ENCODE measurements at places on chromosomes 4 and X. TPM values are rescaled to one million over a fixed set of nuclear protein-coding genes. Genes with fewer than 3 reads are reported as not detected.

DNA sequence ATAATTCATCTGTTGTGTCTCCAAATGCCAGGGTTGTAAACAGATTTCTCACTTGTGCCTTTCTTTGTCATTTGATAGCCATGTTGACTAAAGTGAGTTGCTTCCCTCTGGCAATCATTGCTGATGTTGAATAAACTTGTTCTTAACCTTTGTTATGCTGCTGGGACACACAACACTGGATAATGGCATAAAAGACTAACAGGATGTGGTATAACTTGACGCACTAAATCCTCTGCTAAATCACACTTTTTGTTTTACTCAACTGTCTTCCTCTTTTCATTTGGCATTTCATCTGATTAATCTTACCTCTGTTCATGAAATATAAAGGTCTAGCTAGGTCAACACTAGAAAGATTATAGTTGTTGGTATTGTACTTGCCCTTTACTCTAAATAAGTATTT lies 17.6 kb upstream of the CXCL5 start:
- no peak for DNase-seq

- DNase-seq = no peak
These were observed 1906.6 kb upstream of the TENM3 start for GRCh38 chr4:180336494-180337090.

DNA sequence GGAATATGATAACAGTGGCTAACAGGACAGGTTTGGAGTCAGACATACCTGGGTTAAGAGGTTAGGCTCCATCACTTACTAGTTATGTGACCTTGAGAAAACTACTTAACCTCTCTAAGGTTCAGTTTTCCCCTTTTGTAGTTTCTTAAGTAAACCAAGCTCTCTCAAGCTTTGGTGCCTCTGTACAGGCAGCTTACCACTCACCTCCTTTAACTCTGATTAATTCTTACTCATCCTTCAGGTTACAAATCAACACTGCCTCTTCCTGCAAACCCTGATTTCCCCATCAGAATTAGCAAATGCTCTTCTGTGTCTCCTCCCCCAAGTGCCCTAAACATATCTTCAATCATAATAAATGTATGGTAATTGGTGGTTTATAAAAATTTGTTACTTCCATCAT lies 3.5 kb upstream of the SERTM2 start:
- DNase-seq = no peak

GRCh38 chrX:11890836-11891514 lies 132.9 kb downstream of the MSL3 start:
- DNase-seq = peak; percentile 24

- DNase-seq = peak; percentile 55
These were observed 23.5 kb upstream of the SYNPO2 start for GRCh38 chr4:118865091-118865708.

GRCh38 chrX:28126886-28127285 lies 145.6 kb upstream of the DCAF8L1 start:
- DNase-seq = no peak

- DNase-seq = no peak
These were observed 50.0 kb downstream of the CYTL1 start for GRCh38 chr4:4969298-4969697.

- DNase-seq = no peak
These were observed 41.1 kb upstream of the FAM9C start for GRCh38 chrX:13085526-13085925.

DNA sequence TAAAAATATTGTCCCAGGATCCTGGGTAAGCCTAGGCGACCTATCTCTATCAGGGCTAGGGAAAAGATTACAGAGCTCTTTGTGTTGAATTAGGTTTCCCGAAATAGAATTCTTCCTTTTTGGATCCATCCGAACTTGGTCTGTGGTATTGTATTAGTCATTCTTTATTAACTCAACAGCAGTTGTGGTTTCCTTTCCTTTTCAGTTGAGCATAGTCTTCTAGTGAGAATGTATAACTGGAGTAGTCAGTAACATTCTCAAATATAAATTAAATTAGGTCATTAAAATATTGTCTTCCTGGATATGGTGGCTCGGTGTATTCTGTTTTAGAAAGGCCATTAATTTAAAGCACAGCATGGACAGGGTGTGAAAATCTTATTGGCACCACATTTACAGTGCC lies 520.4 kb downstream of the NLGN4X start:
- no peak for DNase-seq

DNA sequence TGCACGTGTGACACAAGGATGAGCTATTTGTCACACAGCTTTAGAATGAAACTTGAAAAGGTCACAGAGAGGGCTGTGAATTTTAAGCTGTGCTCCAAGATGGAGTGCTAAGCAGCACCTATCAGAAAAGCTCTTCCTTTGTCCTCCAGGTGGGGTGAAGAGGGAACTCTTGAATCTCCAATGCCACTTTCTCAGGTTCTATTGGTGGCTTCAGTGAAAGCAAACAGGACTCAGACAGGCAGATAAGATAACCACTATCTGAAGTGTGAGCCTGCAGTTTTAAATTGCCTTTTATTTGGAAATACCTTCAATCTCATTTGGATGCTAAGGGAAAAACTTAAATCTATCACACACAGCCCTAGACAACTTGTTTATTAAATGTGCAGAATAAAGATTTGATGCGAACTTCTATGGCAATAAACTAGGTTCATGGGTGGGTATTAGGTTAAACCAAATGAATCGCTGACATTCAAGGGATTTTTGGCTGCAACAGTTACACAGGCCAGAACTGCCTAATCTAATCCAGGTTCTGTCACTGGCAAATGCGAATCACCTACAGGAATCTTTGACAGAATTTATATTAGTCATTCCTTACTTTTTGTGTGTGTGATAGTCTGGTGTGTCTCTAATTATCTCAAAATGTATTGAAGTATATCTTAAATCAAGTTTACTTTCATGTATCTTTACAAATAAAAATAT lies 13.6 kb upstream of the PDGFRA start:
- DNase-seq = no peak

- DNase-seq = no peak
These were observed 31.0 kb upstream of the PDE5A start for GRCh38 chr4:119659576-119659975.

GRCh38 chrX:151753313-151754046 lies 18.9 kb downstream of the CNGA2 start:
- DNase-seq = peak; percentile 40

DNA sequence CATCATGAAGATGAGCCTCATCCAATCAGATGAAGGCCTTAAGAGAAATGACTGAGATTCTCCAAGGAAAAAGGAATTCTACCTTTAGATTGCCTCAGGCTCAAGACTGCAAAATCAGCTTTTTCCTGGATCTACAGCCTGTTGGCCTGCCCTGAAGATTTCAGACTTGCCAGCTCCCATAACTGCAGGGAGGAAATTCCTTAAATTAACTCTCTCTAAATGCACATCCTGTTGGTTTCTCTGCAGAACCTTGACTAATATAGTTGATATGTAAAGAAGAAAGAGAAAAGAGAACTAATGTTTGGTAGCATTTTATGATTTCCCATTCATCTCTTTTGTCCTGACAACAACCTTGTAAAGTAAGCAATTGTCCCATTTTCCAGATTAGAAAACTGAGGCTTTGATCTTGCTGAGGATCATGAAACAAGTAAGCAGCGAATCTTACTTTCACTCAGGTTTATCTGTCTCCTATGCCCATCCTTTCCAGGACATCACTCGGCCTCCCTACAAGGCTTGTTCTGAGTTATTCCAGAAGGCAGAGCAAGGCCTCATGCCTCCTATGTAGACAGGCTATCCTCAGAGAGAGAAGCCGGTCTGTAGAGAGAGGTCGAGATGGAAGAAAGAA lies 115.0 kb upstream of the LDB2 start:
- DNase-seq = no peak

GRCh38 chrX:110796407-110796697 lies 735 bp upstream of the CHRDL1 start:
- DNase-seq = no peak

- DNase-seq = peak; percentile 54
These were observed 12.5 kb downstream of the SEC24D start for GRCh38 chr4:118823471-118823870.

The ASB9 gene
- total RNA-seq = 62.1 TPM

The PPARGC1A gene
- 9.2 TPM for total RNA-seq

The SLITRK4 gene
- 4.6 TPM for total RNA-seq

The NDST4 gene
- 1.8 TPM for total RNA-seq

The DCX gene
- total RNA-seq = 0.17 TPM

The MRFAP1 gene
- total RNA-seq = 298 TPM

The MAGED2 gene
- total RNA-seq = 371 TPM

Measured in prostate gland (tissue), 2 donors.